Cardiac septum (tissue), 1 donor: ENCODE measurements at places on chromosomes 1 and 21. TPM values are rescaled to one million over a fixed set of nuclear protein-coding genes. Genes with fewer than 3 reads are reported as not detected.

RXFP4 gene
- not detected for total RNA-seq

CD247 gene
- 0.57 TPM for total RNA-seq

DNA sequence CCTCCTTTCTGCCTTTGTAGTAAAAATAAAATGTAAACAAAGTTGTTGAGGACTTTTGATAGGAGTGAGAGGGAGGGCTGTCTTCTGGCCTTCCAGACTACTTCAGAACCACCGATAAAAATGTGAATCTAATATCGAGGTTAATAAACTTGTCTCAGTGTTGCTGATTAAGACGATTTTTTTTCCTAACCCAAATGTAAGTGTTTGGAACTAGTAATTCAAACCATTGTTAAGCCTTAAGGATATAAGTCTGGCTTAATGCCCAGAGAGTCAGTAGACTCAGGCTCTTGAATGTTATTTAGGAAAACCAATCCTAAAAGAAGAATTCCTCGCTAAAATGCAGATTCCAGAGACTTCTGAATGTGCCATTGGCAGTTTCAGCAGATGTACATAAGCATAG, 356.9 kb downstream of the SIPA1L2 start:
- no peak for DNase-seq

- no peak for DNase-seq
Observed at GRCh38 chr1:187759825-187760333, 931.1 kb downstream of the PLA2G4A start.
